Epithelial cell of esophagus (primary cell): ENCODE measurements at places on chromosomes 6 and 20.

- no peak for DNase-seq
These were observed 23.4 kb downstream of the TNFRSF21 start for GRCh38 chr6:47286301-47286700.

DNA sequence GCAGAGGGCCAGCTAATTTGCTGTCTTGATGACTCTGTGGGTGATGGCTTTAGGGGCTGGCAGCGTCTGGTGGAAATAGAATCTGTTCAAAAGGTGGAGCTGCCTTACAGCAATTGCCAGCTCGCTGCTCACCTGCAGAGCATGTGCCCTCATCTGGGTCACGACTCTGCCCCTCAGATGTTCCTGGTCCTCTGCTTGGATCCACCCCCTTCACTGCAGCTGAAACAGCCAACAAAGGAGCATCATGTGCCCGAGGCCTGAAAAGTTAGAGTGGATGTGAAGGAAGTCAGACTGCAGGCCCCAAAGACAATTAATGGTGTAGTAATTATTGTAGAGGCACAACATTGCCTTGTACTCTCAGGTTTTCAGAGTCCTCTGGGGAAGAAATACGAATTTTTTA is 19.9 kb downstream of the RREB1 start:
- no peak for DNase-seq

DNA sequence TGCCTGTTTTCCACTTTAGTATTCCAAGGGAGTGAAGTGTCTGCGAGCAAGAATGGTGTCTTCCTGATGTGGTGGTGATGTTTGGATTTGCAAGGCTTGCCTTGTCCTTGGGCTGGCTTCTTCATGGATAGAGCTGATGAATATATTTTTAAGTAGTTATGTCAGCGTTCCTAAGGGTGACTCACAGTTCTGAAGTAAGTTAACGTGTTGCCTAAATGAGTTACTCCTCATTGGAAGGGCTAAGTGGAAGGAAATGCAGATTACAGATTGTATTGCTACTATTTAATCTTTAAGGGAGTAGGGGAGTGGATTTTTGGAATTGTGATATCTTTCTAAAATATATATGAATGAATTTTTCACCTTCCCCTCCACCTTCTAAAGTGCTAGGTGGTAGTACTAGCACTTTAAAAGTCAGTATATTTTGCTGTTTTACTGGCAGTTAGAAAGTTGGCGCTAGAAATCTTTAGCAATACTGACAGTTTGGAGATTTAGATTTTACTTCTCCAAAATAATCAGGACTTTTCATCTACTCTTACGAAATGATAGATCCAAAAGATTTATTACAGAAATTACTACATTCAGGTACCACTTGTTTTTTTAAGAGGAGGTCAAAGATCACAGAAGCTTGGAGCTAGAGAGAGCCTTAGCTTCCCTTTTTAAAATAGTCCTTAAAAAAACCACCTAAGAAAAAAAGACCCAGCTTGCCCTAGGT is 197.4 kb downstream of the JARID2 start:
- DNase-seq, result peak; percentile 89

DNA sequence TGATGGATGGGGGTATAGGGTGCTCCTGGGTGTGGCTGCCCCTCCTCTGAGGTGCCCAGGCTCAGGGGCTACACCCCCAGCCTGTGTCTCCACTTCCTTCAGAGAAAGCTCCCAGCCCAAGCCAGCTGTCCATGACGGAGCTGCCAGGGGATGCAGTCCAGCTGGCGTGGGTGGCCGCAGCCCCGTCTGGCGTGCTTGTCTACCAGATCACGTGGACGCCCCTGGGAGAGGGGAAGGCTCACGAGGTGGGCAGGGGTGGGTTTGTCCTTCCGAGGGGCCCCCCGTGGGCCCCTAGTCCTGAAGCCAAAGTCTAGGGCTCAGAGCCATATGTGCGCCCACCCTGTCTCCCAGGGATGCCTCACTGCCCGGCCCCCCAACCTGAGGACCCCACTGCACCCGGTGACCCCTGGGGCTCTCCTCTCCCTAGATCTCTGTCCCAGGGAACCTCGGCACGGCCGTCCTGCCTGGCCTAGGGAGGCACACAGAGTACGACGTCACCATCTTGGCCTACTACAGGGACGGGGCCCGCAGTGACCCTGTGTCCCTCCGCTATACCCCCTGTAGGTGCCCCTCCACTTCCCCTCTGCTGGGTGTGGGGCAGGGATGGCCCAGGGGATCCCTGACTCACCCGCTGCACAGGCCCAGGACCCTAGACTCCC is 19.8 kb downstream of the COL20A1 start:
- no peak for DNase-seq

DNA sequence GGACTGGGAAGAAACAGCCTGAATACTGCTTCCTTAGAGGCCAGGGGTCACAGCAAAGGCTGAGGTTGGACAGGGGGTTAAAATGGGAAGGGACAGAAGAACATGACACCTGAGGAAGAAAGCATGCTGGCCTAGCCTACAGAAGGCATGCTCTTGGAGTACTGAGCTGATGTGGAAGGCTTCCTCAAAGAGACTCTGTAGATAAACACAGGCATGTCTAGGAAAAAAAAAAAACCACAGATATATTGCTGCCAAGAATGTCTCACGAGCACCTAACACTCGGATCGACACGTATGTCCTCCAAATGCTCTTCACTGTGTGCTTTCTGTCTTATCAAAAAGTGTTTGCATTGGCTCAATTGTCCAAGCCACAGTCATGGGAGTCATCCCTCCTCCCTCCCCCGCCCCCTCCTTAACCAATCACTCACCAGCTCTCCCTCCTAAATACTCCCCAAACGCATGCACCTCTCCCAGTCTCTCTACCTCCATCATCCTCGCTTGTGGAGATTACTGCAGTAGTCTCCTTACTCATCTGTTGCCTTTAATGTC is 101.1 kb upstream of the LRFN2 start:
- DNase-seq, result no peak

- DNase-seq, result peak; percentile 70
These were observed 6.5 kb upstream of the TMEM242 start for GRCh38 chr6:157329829-157330228.

DNA sequence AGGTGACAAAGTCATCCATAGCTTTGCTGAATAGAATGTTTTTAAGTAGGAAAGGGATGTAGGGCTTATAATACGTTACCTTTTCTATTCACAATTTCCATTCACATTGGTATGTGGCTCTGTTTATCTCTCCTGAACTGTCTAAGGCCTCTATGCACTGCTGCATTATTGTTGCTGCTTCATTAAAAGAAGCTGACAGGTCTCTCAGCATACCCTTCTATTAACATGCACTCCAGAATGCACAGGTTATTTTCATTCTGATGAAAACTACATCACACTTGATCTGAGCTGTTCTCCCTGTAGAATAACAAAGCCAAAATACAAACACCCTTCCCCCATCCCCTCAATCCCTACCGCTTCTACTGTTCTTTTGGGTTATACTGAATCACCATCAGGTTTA is 399.3 kb downstream of the TBC1D32 start:
- DNase-seq, result no peak

DNA sequence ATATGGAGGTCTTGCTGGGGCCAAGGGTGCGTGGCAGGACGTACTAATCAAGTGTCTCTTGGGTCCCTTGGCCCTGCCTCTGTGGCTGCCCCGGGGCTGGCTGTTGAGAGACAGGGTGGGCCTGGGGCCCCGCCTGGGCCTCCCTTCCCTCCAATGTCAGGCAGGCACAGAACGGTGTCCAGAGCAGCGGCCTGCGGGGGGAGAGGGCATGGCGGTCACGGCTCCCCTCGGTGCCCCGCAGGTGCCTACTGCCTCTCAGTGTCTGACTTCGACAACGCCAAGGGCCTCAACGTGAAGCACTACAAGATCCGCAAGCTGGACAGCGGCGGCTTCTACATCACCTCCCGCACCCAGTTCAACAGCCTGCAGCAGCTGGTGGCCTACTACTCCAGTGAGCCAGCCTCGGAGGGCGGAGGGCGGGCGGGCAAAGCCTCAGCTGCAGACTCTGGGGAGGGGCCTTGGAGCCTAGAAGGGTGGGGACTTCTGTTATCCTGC is 50.0 kb downstream of the SRC start:
- no peak for DNase-seq

- peak; percentile 35 for DNase-seq
These were observed 12.8 kb downstream of the SNX14 start for GRCh38 chr6:85580878-85581267.
